ENCODE measurements at places on chromosomes 7 and 10.

- DNase-seq, result no peak
Measured at GRCh38 chr10:119654540-119654939, 3.4 kb downstream of the BAG3 start.

DNA sequence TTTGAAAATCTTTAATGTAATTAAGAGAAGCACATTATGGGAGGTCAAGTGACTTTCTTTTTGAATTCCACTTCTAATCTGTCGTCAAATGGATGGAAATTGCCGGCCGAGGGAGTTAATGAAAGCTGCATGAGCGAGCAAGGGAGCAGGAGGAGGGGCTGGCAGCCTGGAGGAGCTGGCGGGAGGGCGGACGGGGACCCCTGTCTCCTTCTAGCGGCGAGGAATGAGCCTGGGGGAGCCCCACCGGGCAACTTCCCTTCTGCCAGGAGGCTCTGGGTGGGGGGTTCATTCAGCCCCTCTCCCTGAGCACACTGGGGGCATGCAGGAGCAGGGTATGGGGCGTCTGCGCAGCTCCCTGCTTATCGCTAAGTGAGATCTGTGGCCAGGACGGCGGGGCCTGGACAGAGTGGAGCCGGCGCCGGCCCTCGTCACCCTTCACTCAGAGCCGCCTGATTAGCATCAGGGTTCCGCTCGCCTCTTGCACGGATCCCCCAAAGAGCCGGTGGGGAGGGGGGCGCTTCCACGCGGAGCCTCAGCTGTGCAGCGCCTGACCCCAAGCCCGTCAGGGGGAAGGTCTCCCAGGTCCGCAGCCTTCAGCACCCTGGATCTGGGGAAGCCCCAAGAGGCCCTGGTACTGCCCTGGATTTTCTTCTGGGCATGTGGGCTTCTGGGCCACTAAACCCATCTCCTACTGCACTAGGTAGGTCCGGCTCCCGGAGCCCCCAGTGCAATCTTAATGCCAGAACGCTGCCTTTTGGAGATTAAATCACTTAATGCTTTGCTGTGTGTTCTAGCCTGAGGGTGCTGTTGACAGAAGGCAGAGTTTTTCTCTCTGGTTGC is 680.8 kb downstream of the LRMDA start:
- peak; percentile 56 for DNase-seq

DNA sequence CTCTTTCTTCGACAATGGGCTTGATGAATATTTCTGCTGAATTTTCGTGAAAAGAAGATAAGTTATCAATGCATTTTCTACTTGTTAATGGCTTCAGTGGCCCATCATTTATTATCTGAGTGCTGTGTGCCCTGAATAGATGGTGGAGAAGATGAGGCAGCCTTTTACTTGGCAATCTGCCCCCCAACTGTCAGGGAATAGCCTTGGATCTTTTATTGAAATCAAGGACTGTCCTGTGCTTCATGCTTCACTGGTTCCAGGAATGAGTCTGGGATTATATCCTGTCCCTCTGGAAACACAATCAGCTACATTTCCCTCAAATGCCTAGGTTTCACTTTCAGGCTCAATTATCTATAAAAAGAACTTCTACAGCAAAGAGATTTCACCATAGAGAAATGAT is 75.9 kb upstream of the NXPH1 start:
- DNase-seq, result no peak

GRCh38 chr7:7693881-7694280 is 24.5 kb downstream of the RPA3 start:
- DNase-seq, result no peak

GRCh38 chr7:126339813-126340212 is 912.9 kb downstream of the GRM8 start:
- DNase-seq, result no peak
